Activated CD4-positive, CD25-positive, alpha-beta regulatory T cell treated with anti-CD3 and anti-CD28 coated beads, Interleukin-2, amount 50 U/mL, for 16 hours (primary cell): ENCODE measurements at places on chromosomes 11 and 22.

DNA sequence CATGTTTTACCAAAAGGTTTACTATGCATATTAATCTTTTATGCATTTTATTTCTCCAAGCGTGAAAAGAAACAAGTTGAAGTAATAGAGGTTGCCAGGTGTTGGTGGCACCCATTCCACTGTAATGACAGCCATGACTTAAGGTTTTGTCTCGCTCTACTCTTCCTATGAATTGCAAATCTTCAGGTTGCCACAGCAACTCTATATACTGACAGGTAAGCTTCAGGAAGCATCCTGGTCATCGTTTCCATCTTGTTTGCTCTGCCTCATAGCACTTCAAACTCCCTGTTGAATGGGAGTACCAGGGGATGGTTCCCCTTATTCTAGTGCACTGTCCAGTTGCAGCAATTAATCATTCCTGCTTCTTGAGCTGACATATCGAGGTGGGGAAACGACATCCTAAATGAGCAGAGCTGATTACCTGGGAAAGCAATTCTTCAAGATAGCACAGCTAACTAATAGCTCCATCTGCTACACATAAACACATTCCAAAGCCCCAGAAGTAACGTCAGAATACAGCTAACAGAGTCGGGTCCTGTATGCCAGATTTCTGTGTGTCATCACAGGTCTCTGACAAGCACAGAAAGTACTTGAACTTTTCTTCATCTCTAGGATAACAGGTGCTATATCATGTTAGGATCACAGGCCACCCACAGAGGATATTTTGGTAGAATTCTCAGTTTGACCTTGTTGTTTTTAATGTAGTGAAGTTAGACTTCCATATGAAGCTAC lies 80.3 kb downstream of the CADM1 start:
- DNase-seq = no peak

DNA sequence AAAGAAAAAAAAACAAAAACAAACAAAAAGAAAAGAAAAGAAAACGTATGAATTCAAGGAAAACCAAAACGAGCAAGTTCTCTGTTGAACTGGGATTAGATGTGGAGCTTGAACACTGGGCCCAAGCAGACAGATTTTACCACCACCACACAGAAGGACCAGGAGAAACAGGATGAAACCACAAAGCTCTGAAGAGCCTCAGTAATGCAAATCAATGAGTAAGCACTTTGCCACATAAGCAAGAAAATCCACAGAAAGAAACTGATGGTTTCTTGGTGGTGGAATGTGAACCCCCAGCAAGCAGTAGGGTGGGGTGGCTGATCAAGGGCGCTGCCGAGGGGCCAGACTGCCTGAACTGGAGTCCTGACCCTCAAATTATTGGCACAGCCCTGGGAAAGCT lies 50.9 kb upstream of the NFRKB start:
- no peak for DNase-seq

- no peak for DNase-seq
These were observed 23.0 kb downstream of the MYO18B start for GRCh38 chr22:25765016-25765367.

DNA sequence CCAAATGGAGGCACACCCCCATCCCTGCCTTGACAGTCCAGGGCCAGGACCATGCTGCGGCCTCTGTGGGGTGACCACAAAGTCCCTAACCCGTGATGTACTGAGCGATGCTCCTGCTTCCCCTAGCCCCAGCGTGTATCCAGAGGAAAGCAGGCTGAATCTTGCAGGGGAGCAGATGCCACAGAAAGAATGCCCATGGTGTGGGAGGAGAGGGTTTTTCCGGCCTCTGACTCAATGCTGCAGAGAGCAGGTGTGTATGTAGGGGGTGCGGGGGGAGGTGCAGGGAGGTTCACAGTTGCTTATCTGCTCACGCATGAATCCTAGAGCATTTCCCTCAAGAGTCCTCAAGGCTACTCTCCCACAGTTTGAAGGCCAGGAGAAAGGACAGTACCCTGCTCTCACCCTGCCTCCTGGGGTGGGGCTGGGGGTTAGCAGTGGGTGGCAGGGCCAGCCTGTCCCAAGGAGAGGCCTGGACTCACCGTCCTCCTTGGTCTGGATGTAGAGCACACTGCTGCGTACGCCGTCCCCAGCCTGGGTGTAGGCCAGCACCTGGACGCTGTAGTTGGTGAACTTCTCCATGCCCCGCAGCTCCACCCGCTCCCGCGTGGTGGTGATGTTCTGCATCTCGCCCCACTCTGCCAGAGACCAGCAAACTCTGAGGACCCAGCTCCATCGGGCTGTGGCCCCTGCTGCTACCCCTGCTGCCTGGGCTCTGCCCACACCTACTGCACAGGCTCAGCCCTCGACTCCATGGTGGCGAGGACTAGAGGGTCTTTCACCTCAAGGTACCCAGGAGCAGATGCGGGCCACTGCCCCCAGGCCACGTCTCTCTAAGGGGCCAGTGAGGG lies 130.8 kb downstream of the CEP164 start:
- DNase-seq = no peak

- no peak for DNase-seq
These were observed 720.6 kb upstream of the ANO5 start for GRCh38 chr11:21472261-21472660.

DNA sequence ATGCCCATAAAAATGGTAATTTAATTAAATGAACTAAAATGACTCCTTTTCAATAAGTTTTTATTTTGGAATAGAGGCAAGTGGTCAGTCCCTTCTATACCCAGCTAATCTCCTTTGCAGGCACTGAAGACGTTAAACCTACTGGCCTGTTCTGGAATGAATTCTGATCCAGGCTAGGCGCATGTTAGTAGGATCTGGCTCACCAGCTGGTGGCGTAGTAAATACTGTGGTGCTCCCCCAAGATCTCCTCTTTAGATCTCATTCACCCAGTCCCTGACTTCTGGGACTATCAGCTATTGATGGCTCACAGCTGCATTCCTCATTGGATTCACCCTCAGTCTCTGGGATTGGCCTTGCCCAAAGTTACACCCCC lies 173.7 kb upstream of the DDI1 start:
- no peak for DNase-seq

GRCh38 chr11:134669796-134670195 lies 257.8 kb upstream of the B3GAT1 start:
- no peak for DNase-seq

GRCh38 chr22:23684026-23684425 lies 6.8 kb upstream of the RGL4 start:
- DNase-seq = no peak

GRCh38 chr22:43319661-43320486 lies 23.3 kb downstream of the SCUBE1 start:
- DNase-seq = no peak

- no peak for DNase-seq
These were observed 87.3 kb upstream of the DBX1 start for GRCh38 chr11:20247591-20248007.

DNA sequence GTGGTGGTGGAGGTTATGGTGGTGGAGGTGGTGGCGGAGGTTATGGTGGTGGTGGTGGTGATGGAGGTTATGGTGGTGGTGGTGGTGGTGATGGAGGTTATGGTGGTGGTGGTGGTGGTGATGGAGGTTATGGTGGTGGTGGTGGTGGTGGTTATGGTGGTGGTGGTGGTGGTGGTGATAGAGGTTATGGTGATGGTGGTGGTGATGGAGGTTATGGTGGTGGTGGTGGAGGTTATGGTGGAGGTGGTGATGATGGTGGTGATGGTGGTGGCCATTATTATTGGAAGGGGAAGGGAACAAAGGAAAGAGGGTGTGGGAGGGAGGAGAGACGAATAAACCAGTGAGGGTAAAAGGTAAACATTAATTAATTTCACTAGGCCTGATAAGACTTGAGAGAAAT lies 53.5 kb upstream of the TCF20 start:
- no peak for DNase-seq

- no peak for DNase-seq
These were observed 18.7 kb downstream of the TRIM44 start for GRCh38 chr11:35681163-35681767.

GRCh38 chr11:82004537-82005213 lies 729.0 kb downstream of the FAM181B start:
- DNase-seq = no peak

GRCh38 chr11:111676878-111677585 lies 74.8 kb downstream of the SIK2 start:
- DNase-seq = no peak
